ENCODE measurements at places on chromosomes 16 and 17. TPM values are rescaled to one million over a fixed set of nuclear protein-coding genes. Genes with fewer than 3 reads are reported as not detected.

DNA sequence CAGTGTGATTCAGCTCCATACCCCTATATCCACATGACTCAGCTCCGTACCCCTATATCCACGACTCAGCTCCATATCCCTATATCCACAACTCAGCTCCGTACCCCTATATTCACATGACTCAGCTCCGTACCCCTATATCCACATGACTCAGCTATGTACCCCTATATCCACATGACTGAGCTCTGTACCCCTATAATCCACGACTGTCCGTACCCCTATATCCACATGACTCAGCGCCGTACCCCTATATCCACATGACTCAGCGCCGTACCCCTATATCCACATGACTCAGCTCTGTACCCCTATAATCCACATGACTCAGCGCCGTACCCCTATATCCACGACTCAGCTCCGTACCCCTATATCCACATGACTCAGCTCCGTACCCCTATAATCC, 16.8 kb downstream of the CYB5D2 start:
- peaks cover 34% of the 10 kb centered on the region for H3K36me3 ChIP-seq
- DNase-seq: no peak
- no peak overlapping the region for H3K4me3 ChIP-seq
- peaks cover 43% of the 10 kb centered on the region for H3K4me1 ChIP-seq
- no peaks in the 10 kb centered on the region for H3K27me3 ChIP-seq
- H3K27ac ChIP-seq: no peak overlapping the region

Gene LAT
- 0.93 TPM for total RNA-seq

- peaks cover 34% of the 10 kb centered on the region for H3K27me3 ChIP-seq
- no peaks in the 10 kb centered on the region for H3K36me3 ChIP-seq
- DNase-seq: no peak
- peaks cover 31% of the 10 kb centered on the region for H3K4me1 ChIP-seq
- peak overlapping the region; percentile 66 for H3K27ac ChIP-seq
- no peak overlapping the region for H3K4me3 ChIP-seq
These were observed 3.5 kb upstream of the PLCG2 start for GRCh38 chr16:81775570-81775969.

DNA sequence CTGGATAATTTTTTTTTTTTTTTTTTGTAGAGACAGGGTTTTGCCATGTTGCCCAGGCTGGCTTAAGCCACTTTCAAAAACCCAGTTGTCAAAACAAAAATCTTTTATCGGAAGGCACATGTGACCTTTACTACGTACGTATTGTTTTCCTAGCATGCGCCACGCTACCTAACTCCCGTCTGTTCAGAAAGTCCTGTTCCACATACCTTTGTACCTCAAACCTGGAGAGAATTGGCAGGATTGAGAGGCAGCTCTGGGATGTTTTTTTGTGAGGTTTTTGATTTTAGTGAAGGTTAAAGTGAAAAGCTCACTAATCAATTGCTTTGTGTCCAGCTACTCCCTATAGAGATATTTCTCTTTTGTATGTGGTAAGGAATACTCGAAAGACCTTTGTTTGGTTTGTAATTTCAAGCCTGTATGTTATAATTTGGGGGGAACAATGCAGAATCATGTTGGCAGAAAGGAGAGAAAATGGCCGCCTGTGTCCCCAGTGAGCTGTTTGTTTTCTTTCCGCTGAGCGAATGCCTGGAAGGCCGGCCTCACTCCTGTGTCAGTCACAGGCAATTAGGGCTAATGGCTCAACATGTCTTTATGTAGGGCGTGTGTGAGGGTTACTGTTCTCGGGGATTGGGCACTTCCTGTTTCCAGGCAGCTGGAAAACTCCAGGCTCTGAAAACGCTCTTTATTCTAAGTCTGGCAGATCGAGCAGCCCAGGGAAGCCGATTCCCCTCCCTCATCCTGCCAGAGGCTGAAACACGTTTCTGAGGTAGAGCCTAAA, 60.8 kb upstream of the CLEC18A start:
- H3K27ac ChIP-seq: peak overlapping the region; percentile 87
- no peaks in the 10 kb centered on the region for H3K27me3 ChIP-seq
- H3K36me3 ChIP-seq: peaks cover 18% of the 10 kb centered on the region
- peak overlapping the region; percentile 33 for H3K4me3 ChIP-seq
- DNase-seq: peak; percentile 49

Gene PERCC1
- not detected for total RNA-seq

Measured in left ventricle myocardium inferior (tissue), 1 donor.